ENCODE measurements at places on chromosomes 7 and 10.

DNA sequence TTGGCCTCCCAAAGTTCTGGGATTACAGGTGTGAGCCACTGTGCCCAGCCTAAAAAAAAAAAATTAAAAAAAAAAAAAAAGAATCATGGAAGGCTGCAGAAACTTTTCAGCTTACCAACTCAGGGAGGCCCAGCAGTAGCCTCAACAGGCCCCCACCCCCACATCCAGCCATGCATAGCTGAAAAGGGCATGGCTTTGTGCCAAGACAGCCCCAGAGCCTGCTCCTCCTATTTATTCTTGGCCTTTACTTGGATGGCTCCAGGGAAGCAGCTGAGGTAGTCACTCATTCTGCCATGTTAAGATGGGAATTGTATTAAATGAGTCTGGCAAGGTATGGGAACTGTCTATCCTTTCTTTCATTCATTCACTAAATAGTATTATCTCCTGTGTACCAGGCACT lies 13.7 kb upstream of the CNNM2 start:
- DNase-seq = no peak

GRCh38 chr10:32687116-32687515 lies 241.2 kb downstream of the CCDC7 start:
- no peak for DNase-seq

- no peak for DNase-seq
Measured at GRCh38 chr7:23242321-23242720, 4.3 kb upstream of the GPNMB start.

GRCh38 chr10:125231116-125231812 lies 70.9 kb upstream of the CTBP2 start:
- DNase-seq = no peak

GRCh38 chr7:371779-372545 lies 82.0 kb downstream of the FOXL3 start:
- DNase-seq = no peak

DNA sequence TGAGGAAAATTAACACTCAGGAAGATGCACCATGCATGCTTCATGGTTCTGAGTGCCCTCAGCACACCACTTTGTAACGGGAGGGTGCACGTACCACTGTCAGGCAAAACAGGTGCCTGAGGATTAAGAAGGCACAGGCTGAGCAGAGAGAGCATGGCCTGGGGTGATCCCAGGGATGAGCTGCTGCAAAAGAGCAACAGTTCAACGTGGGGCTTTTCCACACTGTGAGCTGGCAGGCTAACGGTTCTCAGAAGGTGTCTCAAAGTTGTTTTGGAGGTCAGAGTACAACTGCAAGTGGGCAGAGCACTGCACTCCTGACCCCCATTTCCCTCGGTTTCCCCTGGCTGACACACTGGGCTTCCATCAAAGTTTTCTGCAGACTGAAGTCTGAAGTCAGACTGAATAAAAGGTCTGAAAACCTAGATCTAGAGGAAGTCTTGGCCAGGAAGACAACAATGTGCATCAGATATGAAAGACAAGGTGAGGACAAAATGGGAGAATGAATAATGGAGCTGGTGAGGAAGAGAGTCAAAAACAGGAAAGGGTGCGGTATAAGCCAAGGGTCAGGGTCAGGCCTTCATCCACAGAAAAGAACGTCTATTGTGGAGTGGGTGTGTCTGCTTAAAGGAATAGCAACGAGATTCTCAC lies 20.5 kb downstream of the ZNF438 start:
- no peak for DNase-seq

- no peak for DNase-seq
Measured at GRCh38 chr7:105246679-105247078, 142.0 kb downstream of the SRPK2 start.

DNA sequence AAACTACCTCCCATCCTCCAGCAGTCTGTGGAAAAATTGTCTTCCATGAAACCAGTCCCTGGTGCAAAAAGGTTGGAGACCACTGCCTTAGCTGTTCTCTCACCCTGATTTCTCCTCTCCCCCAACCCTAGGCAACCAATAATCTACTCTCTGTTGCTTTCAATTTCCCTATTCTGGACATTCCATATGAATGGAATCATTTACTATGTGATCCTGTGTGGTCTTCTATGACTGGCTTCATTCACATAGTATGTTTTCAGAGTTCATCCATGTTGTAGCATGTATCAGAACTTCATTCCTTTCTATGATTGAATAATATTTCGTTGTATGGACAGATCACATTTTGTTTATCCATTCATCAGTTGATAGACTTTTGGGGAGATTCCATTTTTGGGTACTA lies 38.3 kb upstream of the DLG5 start:
- DNase-seq = no peak

DNA sequence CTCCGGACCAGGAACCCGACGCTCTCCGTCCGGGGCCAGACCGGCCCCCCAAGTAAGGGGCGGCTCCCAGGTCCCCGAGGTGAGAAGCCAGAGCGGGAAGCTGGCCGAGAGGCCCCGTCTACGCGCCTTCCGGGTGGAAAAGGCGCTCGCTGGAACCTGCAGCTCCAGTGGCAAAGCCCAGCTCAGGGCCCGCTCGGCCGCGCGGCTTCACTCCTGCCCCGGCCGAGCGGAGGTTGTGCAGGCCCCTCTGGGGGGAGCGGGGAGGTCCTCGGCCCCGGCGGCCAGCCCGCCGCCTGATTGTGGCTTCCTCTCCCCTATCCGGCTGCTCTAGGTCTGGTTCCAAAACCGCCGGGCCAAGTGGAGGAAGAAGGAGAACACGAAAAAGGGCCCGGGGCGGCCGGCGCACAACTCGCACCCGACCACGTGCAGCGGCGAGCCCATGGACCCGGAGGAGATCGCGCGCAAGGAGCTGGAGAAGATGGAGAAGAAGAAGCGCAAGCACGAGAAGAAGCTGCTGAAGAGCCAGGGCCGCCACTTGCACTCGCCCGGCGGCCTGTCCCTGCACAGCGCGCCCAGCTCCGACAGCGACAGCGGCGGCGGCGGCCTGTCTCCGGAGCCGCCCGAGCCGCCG lies 2.9 kb downstream of the UNCX start:
- DNase-seq = no peak

- no peak for DNase-seq
Measured at GRCh38 chr7:157616426-157616825, 279.6 kb downstream of the DNAJB6 start.

DNA sequence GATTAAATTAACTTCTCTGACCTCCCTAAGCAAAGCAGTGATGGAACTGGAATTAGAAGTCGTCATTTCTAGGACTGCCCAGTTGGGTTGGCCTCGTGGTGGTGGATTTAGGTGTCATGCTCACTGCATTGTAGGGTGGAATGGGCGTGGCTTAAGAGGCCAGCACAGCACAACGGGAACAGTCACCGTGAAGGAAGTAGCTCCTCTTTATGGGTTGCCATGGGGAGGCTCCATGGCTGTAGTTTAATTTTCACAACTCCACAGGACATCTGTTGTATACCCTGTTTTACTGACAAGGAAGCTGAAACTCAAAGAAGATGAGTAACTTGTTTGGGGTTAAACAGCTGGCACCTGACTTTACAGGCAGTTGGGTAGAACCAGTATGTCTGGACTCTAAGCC lies 208.3 kb downstream of the CELF2 start:
- no peak for DNase-seq

DNA sequence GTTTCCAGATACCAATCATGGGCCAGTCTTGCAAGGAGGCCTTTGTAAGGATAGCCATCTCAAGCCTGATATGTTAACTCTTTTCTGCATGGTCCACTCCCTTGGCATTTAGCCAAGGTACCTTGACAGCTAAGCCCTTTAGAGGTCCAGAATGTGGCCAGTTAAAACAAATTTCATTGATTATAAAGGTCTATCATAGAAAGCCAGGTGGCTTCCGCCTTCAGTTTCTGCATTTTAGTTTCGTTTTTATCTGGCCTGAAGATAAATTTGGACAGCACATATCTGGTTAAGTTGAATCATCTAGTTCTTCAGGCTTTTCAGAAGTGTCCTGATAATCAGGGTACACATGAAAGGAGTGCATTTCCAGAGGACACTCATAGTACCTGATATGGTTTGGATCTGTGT lies 30.7 kb downstream of the ANKIB1 start:
- DNase-seq = no peak

DNA sequence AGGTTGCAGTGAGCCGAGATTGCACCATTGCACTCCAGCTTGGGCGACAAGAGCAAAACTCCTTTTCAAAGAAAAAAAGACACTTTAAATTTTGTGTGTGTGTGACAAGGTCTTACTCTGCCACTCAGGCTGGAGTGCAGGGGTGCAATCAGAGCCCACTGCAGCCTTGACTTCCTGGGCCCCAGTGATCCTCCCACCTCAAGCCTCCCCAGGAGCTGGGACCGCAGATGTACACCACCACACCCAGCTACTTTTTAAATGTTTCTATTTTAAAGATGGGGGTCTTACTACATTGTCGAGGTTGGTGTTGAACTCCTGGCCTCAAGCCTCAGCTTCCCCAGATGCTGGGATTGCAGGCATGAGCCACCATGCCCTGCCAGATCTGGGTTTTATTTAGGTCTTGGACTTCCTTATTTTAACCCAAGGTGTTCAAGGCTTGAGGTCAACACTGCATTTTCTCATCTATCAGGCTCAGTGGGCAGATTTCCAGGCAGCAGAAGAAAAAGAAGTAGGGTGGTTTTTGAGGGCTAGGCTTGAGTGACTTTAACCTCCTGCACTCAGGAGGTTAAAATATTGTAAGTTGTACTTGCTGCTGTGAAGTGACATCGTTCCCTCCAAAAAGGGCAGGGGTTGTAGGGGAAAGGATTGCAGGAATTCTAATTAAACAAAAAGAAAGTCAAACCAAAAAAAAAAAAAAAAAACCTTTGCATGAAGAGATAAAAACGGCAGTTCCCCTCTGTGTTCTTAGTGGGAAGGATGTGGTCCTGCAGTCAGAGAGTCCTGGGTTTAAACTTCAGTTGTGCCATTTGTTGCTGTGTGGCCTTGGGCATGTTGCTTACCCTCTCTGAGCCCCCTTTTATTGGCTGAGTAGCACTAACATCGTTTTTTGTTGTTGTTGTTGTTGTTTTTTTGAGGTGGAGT lies 71.5 kb downstream of the CARD11 start:
- DNase-seq = no peak

GRCh38 chr10:83897626-83898025 lies 241.7 kb upstream of the GHITM start:
- DNase-seq = no peak

DNA sequence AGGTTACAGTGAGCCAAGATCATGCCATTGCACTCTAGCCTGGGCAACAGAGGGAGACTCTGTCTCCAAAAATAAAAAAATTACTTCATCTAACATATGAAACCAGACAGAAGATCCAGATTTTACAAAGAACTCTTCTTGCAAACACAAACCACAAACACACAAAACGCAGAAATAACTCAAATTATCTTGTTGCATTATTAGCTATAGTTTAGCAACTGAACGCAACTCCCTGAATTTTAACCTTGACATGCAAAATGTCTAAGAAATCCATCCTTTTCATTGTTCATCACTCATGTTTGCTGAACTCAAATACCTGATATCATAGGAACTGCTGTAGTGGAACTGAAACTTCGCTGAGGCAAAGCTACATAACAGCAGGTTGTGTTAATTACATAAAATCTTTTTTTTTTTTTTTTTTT lies 64.1 kb downstream of the MICU1 start:
- no peak for DNase-seq

GRCh38 chr7:127252778-127253280 lies at the start of gene GRM8:
Gene GRM8 (minus strand): TSS chr7:127252941.
- no peak for DNase-seq

- no peak for DNase-seq
Measured at GRCh38 chr7:100753750-100754149, 20.4 kb downstream of the ZAN start.

DNA sequence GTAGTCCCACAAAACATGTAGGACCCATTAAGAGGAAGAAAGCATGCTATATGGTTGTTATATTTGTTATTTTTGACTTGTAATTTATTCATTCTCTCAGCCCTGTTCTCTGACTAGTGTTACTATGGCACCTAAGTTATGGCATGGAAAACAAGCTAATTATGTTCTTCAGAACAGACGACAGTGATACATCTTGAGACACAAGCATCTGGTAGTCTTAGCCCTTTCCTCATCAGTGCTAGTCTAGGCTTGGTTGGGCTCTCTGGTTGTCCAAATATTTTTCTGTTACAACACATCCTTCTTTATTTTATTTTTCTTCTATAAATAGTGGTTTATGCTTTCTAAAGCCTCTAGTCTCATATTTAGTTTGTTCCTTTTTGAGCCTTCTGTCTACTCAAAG lies 308.3 kb upstream of the KAT6B start:
- no peak for DNase-seq

DNA sequence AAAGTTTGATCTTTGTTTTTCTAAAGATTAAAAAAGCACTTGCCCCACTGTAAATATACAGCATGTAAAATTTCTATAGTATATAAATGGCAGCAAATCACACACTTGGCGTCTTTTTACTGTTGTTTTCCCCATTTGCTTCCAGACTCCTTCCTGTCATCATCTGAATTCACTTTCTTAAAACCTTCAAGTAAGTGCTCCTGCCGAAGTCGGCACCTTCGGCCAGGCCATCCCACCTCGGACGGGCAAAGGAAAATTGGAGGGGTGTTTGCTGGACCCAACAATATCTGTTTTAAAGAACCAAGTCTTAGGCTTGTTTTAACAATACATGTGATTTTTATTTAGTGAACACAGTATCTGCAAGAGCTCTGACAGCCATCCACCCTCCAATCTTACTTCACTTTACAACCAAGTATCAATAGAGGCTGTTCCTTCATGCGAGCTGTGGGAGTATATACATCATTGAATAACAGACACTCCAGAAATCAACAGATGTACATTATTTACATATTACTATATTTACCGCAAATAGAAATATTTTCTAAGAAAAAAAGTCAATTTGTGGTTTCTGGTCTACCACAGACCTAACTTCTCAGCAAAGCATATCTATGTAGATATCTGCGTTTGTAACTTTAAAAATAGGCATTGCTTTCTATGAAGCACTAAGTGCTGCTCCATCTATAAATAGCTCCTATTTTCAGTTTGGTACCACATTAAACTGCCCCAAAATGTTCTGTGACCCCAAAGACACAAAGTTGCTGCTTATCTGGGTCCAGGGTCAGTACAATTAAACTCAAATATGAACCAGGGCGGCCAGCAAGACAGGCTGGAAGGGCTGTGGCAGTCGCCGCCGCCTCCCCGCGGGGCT lies 110.7 kb downstream of the CYTH3 start:
- DNase-seq = no peak

DNA sequence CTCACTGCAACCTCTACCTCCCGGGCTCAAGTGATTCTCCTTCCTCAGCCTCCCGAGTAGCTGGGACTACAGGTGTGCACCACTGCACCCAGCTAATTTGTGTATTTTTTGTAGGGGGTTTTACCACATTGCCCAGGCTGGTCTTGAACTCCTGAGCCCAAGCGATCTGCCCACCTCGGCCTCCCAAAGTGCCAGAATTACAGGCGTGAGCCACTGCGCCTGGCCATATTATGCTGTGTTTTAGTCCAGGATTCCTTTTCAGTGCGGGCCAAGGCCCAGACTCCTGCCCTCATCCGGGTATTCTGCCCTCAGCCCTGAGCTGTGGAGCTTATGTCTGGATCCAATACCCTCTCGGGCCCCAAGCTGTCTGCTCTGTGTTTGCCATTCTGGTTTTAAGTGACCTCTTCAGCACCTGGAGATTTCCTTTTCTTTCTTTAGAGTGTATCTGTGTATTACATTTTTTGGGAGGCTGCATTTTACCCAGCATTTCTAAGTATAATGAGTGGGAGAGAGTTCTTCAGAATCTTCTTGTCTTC lies 114.9 kb downstream of the BUB3 start:
- DNase-seq = no peak

- DNase-seq = no peak
Measured at GRCh38 chr7:152869041-152869676, 109.6 kb downstream of the ACTR3B start.

GRCh38 chr7:2079332-2080059 lies 153.2 kb downstream of the MAD1L1 start:
- DNase-seq = no peak
